ENCODE measurements at places on chromosomes 13 and 19.

DNA sequence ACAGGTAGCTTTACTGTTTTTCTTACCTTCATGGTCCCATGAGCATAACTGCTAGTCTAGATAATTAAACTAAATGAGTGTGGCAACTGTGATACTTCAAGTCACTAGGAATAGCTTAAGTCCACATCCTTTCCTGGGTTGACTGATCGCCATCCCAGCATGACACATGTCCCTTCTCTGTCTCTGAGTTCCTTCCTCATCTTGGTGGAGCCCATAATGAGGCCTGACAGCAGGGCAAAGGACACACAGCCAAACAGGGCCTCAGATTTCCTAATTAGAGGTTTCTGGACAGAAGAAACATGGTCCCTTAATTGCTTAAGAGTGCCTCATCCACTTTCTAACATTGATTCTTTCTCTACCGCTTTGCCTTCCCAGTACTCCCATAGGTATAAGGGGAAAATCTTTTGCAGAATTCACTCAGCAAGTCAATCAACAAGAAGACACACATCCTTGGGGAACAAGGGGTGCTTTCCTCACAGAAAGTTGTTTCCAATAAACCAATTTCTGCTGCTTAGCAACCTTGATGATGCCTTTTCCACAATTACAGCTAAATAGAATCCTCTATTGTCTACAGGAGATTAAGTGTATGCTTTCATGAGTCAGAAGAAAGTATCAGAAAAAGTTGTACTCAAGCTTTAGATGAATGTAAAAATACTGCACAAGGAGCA is 208.3 kb upstream of the SERP2 start:
- no peak for DNase-seq

DNA sequence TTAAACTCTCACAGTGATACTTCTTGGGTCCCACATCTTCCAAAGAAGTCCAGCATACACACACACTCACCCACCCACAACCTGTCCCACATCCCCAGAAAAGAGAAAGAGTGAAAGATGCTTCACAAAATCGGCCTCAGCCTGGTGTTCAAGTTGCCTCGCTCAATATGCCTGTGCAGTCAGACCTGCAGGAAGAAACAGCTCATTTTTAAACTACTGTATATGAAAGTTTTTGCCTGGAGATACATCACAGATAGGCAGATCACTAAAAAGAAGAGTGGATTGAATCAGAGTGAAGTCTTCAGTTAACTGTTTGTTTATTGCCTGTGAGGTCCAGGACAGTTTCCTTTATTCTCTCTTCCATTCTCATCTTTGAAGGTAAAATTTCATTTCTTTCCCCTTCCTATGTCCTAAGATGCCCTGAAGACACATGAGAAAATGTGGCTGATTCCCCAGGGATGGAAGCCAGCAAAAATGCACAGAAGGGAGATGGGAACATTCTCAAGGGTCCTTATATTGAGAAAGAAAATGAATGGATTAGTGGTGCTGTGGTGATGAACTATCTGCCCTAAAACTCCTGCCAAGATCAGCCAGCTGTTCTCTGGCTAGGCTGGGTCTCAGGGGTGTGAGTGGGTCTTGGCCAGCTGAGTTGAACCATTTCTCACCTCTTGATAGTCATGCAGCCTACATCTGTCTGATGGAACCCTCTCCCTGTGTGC is 259.0 kb downstream of the ITGBL1 start:
- no peak for DNase-seq

- DNase-seq = no peak
Measured at GRCh38 chr13:78098249-78098648, 179.6 kb upstream of the EDNRB start.

DNA sequence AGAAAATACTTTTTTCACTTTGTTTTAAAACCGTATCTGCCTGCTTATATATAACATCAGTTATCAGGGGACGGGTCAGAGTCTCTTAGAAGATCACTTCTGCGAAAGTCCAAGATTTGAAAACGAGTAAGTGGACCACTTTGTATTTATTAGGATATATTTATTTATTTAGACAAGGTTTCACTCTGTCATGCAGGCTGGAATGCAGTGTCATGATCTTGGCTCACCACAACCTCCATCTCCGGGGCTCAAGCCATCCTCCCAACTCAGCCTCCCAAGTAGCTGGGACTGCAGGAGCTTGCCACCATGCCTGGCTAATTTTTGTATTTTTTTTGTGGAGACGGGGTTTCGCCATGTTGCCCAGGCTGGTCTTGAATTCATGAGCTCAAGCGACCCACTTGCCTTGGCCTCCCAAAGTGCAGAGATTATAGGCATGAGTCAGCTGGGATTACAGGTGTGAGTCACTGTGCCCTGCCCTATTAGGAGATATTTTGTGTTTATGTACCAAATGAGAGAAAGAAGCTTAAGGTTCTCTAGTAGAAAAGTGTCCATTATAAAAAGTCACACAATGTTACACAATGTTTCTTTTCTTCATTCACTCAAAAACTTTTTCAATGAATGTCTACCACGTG is 39.5 kb downstream of the RASL11A start:
- no peak for DNase-seq

DNA sequence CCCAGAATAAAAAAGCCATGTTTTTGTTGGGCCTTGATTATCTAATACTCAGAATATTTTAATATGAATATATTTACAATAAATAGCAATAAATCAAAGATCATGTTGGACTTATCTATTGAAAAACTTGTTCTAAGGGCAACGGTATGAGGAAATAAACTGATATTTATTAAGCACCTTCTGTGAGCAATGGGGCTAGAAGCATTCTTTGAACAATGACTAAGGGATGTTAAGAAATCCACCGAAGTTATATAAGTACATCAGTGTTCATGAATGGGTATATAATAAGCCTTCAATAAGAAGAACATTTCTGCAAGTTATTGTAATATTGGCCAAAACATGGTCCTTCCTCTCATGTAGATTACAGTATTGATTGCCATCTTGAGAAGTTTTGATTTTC is 221.8 kb downstream of the OXGR1 start:
- no peak for DNase-seq

Data from cerebellar nuclear complex (tissue), 1 donor.